A549 treated with RU486 at 1 μM for 4 hours (cell line): ENCODE measurements at places on chromosomes 4 and X. TPM values are rescaled to one million over a fixed set of nuclear protein-coding genes. Genes with fewer than 3 reads are reported as not detected.

STOX2 gene
- total RNA-seq, result 1.9 to 3.5 TPM (median 2.8 TPM) in 5 replicates

SH3RF1 gene
- total RNA-seq, result 11.2 to 14.3 TPM (median 12.4 TPM) in 5 replicates

TLR10 gene
- total RNA-seq, result 0.05 to 0.06 TPM (median 0.05 TPM) in 3 of 5 replicates, not detected in the others

ATP2B3 gene
- total RNA-seq, result 0.06 to 0.15 TPM (median 0.10 TPM) in 4 of 5 replicates, not detected in the other

CRLF2 gene
- total RNA-seq, result 1.3 to 1.8 TPM (median 1.5 TPM) in 5 replicates

SASH3 gene
- not detected in 5 replicates for total RNA-seq

UGT2B17 gene
- not detected in 5 replicates for total RNA-seq

CORIN gene
- total RNA-seq, result 0.02 TPM in 1 of 5 replicates, not detected in the others

MAGED4B gene
- 8.7 to 14.3 TPM (median 11.9 TPM) in 5 replicates for total RNA-seq

EPHA5 gene
- total RNA-seq, result 0.19 to 0.62 TPM (median 0.45 TPM) in 5 replicates

SAGE1 gene
- 0.03 TPM in 1 of 5 replicates, not detected in the others for total RNA-seq

TCEAL6 gene
- total RNA-seq, result not detected in 5 replicates

XAGE2 gene
- not detected in 5 replicates for total RNA-seq

CSAG1 gene
- total RNA-seq, result 0.25 to 0.82 TPM (median 0.59 TPM) in 5 replicates

FRMD7 gene
- not detected in 5 replicates for total RNA-seq

NSUN7 gene
- 0.25 to 0.41 TPM (median 0.35 TPM) in 5 replicates for total RNA-seq

CABS1 gene
- total RNA-seq, result not detected in 5 replicates

PTPN13 gene
- 3.4 to 4.9 TPM (median 4.1 TPM) in 5 replicates for total RNA-seq

CDKL2 gene
- total RNA-seq, result 0.34 to 0.93 TPM (median 0.71 TPM) in 5 replicates

ASMTL gene
- total RNA-seq, result 17.1 to 20.1 TPM (median 18.2 TPM) in 5 replicates

SLITRK4 gene
- not detected in 5 replicates for total RNA-seq

RAB41 gene
- not detected in 5 replicates for total RNA-seq

VCX gene
- total RNA-seq, result not detected in 5 replicates
